NCI-H1048 (cell line): ENCODE measurements at places on chromosomes 5 and 9.
A peak's percentile ranks its signal among the peaks of the same experiment; 100 is the strongest.

DNA sequence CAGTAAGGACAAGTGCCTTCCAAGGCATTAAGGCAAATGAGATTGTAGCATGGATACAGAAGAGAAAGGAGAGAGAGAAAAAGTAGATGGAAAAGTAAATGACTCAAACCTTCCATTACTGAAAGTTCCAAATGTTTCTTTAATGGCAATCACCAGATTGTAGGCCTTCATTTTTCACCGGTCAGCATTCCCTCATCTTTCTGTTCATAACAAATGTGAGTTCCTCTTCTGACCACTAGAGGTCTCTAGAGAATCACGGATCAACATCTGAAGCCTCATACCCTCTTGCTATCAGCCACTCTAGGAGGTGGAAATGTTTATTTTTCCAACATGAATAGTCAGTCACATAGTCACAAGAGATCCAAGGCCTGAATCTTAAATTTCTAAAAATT is 73.6 kb upstream of the RPS23 start:
- DNase-seq = peak; percentile 41

GRCh38 chr5:77120086-77120485 is 33.0 kb upstream of the ZBED3 start:
- DNase-seq = no peak

- no peak for DNase-seq
Measured at GRCh38 chr5:140259500-140259899, 43.4 kb downstream of the PFDN1 start.

- DNase-seq = no peak
Measured at GRCh38 chr5:115463983-115464382, 80.6 kb downstream of the FEM1C start.

- no peak for DNase-seq
Measured at GRCh38 chr9:28050941-28051340, 477.7 kb upstream of the C9orf72 start.

- DNase-seq = no peak
Measured at GRCh38 chr9:120324996-120325642, 254.8 kb downstream of the CDK5RAP2 start.

GRCh38 chr9:106752581-106752980 is 110.4 kb upstream of the ZNF462 start:
- DNase-seq = no peak

DNA sequence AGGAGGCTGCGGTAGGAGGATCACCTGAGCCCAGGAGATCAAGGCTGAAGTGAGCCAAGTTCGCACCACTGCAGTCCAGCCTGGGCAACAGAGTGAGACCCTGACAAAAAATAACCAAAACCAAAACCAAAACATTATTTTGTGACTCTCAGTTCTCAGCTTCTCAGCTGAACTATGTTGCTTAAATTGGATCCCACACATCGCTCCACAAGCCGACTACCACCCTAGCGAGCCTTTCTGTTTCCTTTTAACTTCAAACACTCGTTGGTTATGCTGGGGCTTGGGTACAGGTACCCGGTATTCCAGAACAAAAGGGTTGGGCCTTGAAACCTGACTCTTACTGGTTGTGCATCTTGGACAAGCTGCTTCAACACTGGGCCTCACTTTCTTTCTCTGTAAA is 3.8 kb upstream of the PTGS1 start:
- no peak for DNase-seq

GRCh38 chr5:41747708-41748107 is 122.5 kb downstream of the OXCT1 start:
- no peak for DNase-seq

- DNase-seq = no peak
Measured at GRCh38 chr5:97601651-97602050, 418.6 kb upstream of the RIOK2 start.

DNA sequence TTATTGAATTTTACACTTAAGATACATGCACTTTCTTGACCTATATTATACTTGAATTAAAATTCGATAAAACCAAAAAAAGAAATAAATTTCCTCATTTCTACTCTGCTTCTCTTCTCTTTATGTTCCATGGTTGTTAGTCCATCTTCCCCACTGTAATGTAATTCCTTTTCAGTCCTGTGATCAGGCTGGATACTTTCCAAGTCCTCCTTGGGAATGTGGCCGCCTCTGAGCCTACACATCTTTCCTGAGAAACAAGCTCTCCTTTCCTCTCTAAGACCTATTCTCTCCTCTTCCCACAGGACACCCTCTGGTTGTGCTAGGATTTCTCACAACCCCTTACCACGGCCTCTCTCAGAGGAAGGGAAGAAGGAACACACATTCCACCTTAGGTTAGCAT is 285.1 kb downstream of the DNAH5 start:
- no peak for DNase-seq

GRCh38 chr5:5014586-5015235 is 125.4 kb upstream of the ADAMTS16 start:
- no peak for DNase-seq

GRCh38 chr9:105535920-105536668 is 21.8 kb upstream of the FKTN start:
- DNase-seq = no peak

GRCh38 chr9:136218673-136219072 is 13.7 kb upstream of the LHX3 start:
- DNase-seq = no peak

DNA sequence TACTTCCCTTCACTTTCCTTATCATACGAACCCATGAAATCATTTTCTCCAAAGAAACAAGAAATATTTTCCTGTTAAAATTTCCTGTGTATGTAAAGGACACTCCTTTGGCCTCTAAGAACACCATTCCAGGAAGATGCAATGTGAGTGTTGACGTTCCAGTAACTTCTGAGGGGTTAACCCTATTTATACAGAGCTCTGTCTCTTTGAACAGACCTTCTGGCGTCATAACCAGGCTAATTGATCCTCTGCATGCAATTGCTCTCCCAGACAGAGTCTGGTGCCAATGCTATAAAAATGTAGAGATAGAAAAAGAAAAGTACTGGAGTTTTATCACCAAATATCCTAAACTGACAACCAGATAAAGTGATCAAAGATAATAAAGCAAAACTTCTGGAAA is 218.5 kb downstream of the TLE1 start:
- DNase-seq = no peak

GRCh38 chr5:143992496-143992895 is 178.0 kb downstream of the YIPF5 start:
- no peak for DNase-seq

DNA sequence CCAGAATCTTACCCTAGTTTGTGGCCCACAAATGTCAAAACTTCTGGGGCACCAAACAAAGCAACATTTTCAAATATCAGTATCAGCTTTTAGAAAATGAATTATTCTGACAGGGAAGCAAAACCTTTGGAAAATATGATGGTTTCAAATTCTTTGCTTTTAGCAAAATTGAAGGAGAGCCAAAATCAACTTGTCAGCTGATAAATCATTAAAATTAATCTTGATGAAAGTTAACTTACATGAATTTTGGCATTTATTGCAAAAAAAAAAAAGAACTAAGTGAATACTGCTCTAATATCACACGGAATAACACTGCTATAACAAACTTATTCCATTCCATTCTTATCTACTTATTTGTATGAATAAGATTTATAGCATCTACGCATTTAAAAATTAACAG is 158.1 kb upstream of the TARS1 start:
- DNase-seq = no peak

DNA sequence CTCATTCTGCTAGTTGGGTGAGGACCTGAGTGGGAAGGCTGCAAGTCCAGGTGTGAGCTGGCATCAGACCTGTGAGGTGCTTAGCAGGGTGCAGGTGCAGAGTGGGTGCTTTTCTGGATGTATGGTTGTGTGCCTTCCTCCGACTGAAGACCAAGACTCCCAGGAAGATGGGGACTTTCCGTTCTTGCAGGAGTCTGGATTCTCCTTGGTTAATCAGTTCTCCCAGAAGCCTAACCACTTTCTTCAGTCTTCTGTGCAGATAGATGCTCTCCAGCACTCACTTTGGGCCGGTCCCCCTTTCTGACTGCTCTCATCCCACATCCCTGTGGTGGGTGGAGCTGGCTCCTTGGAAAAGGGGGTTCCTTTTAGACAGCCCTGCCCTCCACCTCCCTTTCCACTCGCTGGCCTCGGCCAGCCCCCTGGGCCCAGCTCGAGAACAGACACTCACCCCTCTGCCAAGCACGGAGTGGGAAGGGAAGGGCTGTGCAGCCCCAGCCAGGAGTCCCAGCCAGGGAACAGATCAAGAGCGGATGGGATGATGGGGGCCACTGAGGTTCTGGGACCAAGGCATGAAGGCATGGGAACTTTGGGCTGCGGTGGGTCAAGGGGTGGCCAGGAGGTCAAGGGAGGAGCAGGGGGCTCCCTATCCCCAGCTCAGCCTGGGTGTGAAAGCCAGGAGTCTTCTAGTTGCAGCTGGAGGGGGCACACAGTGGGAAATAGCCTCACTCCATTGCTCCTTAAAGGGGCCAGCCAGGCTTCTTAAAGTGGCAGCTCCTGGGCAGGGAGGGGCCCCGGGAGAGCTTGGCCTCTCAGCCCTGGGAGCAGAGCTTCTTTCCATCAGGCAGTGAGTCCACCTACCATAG is 62.4 kb downstream of the FGF18 start:
- no peak for DNase-seq

- no peak for DNase-seq
Measured at GRCh38 chr9:97459326-97459725, 42.1 kb upstream of the TMOD1 start.

DNA sequence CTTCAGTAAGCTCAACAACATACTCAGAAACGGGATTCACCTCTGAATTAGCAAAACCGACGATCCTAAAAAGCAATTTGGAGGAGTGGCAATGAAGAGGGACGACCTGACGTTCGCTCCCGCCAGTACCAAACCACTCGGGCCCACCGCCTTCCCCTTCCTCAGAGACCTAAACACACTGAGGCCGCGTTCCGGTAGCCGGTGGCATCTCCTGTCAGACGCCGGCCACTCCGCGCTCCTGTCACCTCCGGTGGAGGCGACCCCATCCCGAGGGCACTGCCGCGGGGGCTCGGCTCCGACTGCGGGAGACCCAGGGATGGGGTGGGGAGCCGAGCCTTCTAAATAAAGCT is 617 bp downstream of the PPP6C start:
- no peak for DNase-seq

GRCh38 chr9:87324613-87325194 is 173.0 kb upstream of the DAPK1 start:
- peak; percentile 16 for DNase-seq

GRCh38 chr5:131228646-131229045 is 35.2 kb upstream of the CDC42SE2 start:
- DNase-seq = no peak

GRCh38 chr9:131809941-131810344 is 70.1 kb upstream of the RAPGEF1 start:
- DNase-seq = no peak

GRCh38 chr9:99054581-99054980 is 50.3 kb upstream of the TGFBR1 start:
- no peak for DNase-seq

- no peak for DNase-seq
Measured at GRCh38 chr5:162939991-162940390, 497.4 kb upstream of the CCNG1 start.

DNA sequence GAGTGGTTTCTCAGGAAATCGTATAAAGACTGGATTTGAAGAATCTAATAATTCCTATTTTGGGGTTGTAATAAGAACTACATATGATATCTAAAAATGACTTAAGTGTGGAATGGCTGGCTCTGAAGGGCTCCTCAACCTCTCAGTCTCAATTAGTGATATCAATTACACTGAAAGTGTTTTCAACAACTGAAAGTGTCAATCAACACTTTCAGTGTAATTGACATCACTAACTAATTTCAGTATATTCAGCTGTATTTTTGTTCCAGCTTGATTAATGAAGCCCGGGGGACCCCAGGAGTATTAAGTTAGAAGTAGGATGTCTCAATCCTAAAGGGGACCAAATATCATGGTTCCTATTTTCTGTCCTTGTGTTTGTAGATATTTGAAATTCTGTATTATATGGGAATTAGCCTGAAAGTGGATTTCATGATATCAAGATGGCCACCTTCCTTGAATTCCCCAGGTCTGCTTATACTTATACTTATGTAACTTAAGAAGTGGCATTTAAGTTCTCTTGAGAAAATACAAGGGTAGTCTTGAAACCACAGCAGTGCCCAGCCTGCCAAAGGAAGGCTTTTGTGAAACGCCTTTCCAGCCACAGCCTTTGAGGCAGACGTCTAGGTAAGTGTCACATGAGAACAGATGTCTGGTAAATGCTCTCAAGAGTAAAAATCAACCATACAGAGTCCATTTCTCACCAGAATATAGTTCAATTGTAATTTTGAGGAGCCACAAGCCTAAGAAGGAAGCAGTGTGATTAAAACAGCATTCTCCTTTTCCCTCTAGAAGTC is 4.6 kb downstream of the BASP1 start:
- DNase-seq = no peak

DNA sequence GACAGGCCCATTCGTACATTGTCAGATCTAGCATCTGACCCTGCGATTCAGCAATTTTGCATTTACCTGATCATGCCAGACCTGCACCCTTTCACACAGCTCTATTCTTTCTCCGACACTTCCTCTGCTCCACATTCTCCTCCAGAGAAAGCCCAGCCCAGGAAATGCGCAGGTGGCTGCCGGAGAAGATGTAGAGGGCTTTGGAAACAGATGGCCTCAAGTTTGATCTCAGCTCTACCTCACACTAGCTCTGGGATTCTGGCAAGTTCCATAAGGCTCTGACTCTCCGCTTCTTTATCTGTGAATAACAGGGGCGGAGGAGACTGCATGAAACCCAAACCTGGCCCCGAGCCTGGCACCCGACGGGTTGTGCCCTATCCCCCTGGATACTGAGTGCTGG is 61.5 kb downstream of the GABBR2 start:
- DNase-seq = no peak

DNA sequence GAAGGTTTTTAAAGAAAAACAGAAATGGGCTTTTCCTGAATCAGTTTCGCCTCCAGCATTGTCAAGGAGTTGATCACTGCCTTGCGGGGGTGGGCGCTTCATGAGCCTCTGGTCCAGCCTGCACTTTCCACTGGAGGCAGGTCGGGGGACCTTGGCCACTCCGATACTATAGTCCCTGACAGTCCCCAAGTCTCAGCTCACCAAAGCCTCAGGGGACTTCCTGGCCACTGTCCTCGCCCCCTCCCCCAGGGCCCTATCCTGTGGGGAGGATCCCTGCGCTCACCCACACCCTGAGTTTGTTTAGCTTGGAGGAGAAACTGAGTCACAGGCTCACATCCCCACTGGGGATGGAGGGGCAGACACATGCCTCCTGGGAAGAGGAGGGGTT is 1.4 kb downstream of the SLC6A19 start:
- DNase-seq = no peak

GRCh38 chr9:7058473-7058872 is 300.7 kb downstream of the KDM4C start:
- no peak for DNase-seq

DNA sequence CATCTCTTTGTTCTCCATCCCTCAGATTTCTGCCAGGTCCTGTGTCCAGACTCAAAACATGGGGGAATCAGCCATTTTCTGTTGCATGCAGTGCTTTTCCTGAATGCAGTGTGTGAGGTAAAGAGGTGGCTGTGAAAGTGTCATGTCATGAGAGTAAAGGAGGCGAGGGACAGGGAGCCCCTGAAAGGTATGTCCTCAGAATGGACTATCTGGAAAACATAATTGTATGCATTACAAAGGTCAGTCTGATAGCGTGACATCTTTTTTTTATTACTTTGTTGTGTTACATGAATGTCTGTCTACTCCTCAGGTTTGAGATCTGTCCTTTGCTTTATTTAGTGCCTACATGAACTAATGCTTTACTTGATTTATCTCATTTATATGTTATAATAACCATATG is 239.1 kb downstream of the MAN2A1 start:
- DNase-seq = no peak

- no peak for DNase-seq
Measured at GRCh38 chr5:127865273-127865672, 162.1 kb downstream of the CCDC192 start.
